ENCODE measurements at places on chromosomes 7 and 10. TPM values are rescaled to one million over a fixed set of nuclear protein-coding genes. Genes with fewer than 3 reads are reported as not detected.

Gene PKD2L1
- total RNA-seq, result not detected

Gene SHOC2
- 73.5 TPM for total RNA-seq

Gene JAKMIP3
- 3.0 TPM for total RNA-seq

Gene DRGX
- total RNA-seq, result not detected

Gene MRLN
- total RNA-seq, result not detected

Gene UPK3BL1
- 23.2 TPM for total RNA-seq

Gene MBLAC1
- 5.8 TPM for total RNA-seq

Gene PI4K2A
- 14.3 TPM for total RNA-seq

DNA sequence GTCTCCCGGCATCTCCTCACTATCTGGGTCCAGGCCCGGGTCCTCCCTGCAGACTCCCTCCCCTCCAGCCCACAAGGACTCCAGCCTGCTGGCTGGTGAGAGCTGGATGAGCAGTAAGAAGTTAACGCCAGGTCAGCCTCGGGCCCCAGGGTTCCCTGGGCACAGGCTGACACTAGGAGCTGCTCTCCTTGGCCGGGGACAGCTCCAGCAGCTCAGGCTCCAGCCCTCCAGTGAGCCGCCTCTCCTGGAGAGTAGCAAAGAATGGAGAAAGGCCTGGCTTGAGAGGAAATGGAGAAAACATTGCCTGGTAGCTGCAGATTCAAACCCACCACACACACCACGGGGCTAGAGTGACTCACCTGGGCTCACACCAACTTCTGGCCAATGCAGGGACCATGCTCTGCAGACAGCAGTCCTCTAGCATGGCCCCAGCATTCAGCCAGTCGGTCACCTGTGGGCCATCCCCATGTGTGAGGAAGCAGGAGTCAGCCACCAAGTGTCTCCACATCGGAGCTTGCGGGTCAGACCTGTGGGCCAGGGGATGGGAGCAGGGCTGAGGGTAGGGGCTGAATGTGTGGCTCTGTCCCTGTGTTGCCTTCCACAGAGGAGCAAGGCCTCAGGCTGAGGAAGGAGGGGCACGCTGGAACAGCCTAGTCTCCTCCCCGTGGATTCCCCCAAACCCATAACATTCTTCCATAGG is 6.5 kb downstream of the SAP25 start:
- DNase-seq, result no peak

DNA sequence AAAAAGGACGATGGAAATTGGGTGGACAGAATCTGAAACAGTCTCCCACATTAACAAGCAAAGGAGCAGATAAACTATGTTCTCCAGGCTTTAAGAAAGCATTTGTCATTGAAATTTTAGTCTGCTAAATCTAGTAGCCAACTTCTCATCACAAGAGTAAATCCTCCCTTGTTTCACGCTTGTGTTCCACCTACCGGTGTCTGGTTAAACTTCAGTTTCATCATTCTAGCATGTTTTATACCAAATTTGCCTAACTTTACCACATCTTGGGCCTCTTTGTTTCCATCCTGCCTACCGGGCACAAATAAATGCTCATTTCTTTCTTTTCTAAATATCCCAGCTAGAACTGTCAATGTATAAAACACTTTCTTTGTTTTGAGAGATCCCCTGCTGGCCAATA is 5.8 kb downstream of the LIPA start:
- DNase-seq, result no peak

DNA sequence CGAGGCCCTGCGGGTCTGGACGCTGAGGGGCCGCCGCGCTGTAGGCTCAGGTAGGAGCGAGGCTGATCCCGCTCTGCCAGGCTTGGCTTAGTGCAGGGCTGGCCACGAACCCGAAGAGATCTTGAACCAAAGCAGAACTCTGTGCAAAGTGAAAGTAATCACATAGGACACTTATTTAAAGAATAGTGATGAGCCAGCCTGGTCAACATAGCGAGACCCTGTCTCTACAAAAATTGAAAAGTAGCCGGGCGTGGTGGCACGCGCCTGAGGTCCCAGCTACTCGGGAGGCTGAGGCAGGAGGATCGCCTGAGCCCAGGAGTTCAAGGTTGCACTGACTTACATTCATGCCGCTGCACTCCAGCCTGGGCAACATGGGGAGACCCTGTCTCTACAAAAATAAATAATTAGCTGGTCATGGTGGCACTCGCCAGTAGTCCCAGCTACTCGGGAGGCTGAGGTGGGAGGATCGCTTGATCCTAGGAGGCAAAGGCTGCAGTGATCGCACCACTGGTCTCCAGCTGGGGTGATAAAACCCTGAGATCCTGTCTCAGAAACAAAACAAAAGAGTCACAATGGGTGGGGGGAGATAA is 541 bp downstream of the ZSCAN25 start:
- DNase-seq, result no peak

DNA sequence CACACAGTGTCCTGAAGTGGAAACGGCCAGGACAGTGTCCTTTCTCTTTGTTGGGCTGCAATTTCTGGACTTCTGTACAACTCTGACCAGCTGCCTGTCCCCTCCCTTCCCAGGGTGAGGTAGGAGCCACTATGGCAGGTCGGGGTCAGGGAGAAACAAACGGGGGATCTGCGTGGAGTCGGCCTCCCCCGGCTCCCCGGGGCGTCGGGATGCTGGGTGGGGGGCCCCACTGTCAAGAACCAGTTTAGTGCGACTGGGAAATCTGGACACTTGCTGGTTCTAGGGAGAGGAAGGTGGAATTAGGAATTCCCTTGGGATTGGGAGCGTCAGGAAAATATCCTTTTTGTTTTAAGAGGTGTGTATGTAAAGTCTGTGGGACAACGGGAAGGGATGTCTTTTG is 567 bp downstream of the SYCE1 start:
- DNase-seq, result no peak

- no peak for DNase-seq
Measured at GRCh38 chr10:93977442-93977841, 16.3 kb upstream of the PLCE1 start.

DNA sequence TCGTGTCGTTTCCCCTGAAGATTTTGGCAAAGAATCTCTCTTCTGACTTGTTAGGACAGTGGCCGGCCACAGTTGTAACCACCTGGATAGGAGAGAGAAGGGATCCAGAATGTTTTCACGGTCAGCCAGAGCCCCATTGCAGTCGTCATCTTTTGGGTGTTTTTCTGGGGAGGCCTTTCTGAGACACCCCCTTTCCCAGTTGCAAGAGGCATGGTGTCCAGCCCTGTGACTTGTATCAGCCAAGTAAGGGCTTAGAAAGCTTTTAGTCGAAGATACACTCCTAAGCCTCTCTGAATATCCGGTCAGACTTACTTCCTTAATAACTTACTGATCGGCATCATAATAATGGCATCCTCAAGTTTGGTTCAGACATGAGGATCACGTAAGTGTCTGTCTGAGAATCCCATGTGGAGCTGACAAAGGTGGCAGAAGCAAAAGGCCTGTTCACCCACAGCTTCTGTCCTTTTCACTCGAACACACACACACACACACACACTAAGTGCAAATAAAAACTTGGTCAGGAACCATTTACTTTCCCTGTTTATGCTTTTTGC is 435.7 kb upstream of the GALNT17 start:
- DNase-seq, result no peak

GRCh38 chr7:43648473-43649406 is 65.8 kb downstream of the STK17A start:
- DNase-seq, result no peak

DNA sequence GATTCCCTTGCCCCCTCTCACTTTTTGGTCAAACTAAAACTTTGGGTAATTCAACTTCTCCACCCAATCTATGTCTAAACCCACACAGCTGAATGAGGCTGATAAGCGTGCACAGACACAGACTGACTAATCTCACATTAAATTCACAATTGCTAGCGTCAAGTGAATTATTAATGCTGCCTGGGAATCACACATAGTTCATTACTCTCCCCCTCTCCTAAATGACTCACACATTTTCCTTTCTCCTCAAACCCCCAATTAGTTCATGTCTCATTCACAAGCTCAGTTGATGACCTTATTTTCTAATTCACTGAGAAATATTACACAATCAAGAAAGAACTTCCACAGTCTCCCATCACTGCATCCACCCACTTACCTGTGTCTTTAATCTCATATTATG is 14.5 kb downstream of the KLF14 start:
- DNase-seq, result no peak

DNA sequence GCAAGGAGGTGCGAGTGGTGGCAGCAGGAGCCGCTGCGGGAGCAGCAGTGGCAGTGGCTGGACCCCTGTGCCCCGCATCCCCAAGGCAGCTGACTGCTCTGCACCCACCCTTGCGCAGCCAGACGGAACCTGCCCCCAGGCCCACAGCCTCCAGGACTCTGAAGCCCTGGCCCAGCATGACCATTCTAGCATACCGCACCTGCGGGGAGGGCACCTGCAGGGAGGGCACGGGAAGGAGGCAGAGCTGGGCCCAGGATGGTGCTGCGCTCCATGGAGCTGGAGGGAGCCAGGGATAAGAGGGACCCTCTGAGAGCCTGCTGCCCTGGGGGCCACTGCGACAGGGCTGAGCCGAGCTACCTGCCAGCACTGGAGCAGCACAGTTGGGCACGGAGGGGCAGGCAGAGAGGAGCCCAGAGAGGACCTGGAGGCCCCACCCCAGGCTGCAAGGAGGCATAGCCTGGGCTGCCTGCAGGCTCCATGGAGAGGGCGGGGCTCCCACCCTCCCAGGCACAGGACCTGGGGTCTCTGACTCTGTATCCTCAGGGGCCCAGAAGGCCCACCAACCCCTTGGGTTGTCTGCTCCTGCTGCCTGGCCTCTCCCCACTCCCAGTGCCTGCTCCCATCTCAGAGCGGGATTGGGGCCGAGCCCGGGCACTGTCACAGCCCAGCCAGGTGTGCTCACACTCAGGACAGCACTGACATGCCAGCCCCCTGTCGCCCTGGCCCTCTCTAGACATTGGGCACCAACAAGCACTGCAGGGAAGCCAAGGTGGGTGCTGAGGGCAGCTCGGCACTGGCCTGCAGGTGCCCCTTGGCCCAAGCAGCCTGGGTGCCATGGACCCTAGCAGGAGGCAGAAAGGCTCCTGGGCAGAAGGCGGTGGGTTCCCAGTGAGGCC is 87.6 kb downstream of the HTR7 start:
- peak; percentile 60 for DNase-seq

GRCh38 chr10:95319239-95319638 is 28.4 kb upstream of the PDLIM1 start:
- no peak for DNase-seq

DNA sequence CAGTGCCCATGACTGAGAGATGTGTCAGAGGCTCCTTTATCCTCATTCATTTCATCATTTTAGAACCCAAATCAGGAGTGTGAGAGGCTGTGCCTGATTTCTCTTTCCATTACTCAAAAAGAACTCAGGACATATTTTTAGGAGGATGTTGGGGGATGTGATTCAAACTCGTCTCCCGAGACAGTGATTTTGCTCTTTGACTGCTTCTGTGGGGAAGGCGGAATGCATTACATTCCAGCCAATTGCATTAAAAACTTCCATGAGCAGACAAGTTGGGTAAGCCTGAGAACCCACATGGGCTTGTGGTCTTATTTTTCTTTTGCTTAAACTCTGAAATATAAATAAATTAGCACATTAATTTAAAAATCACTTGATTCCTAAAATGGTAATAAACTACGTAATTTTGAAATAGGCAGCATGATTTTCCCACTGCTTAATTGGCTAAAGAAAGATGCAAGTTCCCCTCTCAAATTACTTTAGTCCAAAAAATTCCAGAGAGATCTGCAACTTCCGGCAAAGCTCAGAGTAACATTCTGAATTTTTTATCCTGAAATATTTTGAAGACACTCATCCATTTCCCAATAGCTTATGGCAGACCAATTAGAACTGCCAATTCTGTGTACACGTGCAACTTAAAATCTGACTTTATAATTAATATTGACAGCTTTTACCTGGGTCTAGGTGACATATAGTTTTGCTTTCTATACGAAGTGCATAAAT is 185.6 kb downstream of the C7orf25 start:
- DNase-seq, result no peak
